ENCODE measurements at places on chromosomes 2 and 18. TPM values are rescaled to one million over a fixed set of nuclear protein-coding genes. Genes with fewer than 3 reads are reported as not detected.

CYP1B1 gene
- 30.3 TPM for total RNA-seq

PTMA gene
- total RNA-seq = 677 TPM

MYO3B gene
- 1.3 TPM for total RNA-seq

CCDC141 gene
- total RNA-seq = 29.6 TPM

ABCG8 gene
- total RNA-seq = not detected

CPLX4 gene
- not detected for total RNA-seq

GNAL gene
- 1.8 TPM for total RNA-seq

Data from left lung (tissue), 14 donors.